Left ventricle myocardium superior (tissue), 1 donor: ENCODE measurements at places on chromosomes 16 and 17. TPM values are rescaled to one million over a fixed set of nuclear protein-coding genes. Genes with fewer than 3 reads are reported as not detected.

GRCh38 chr17:32567511-32567910 lies 80.7 kb downstream of the CDK5R1 start:
- DNase-seq = no peak

DNA sequence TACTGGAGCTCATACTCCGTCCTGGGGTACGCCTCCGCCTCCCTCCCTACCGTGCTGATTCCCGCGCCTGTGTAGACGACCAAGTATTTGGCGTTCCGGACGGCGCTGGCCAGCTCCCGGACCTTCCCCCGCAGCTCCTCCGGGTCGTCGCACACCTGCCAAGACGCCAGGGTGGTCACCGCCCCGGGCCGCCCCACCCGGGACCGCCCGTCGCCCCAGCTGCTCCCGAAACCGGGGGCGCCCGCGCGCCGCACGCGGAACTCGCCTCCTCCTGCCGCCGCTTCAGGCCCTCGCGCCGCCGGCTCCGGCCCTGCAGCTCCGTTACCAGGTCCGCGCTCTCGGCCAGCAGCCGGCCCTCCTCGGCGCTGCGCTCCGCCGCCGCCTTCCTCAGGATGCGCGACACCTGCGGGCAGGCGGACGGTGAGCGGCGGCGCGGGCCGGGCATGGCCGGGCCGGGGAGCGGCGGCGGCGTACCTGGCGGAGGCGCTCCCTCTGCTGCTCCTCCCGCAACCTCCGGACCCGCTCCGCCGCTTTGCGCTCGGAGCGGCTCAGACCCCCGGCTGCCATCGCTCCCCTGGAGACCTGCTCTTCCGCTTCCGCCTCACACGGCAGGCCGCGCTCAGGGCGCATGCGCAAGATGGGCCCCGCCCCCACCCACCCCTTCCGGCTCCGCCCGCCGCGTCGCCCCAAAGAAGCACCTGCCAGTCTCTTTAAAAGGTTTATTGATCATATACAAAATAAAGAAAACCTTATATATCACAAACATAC lies at the start of gene SIRT7:
Gene SIRT7 (minus strand): TSS at position 612 of the 768 bp plus-strand sequence. CDS start 45 bp downstream, at position 567.
- DNase-seq = peak; percentile 85

DNA sequence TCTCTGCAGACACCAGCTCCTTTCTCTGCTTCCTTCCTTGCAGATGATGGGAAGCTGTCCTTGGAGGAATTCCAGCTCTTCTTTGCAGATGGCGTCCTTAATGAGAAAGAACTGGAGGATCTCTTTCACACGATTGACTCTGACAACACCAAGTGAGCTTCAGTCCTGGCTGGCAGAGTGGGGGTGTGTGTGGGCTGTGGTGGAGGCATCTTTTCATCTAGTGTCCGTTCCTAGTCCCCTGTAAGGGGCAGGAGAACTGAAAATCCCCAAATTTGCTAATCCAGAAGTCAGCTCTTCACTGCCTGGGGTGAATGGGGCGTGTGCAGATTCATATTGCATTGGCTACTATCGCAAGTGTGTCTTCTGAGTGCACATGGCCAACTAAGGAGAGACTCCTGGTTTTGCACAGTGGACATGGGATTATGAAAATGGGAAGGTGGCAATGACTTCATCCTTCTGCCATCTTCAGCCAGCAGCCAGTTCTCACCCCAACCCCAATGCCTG lies 10.4 kb downstream of the NECAB2 start:
- DNase-seq = peak; percentile 2

GRCh38 chr17:41176744-41177387 lies 1.2 kb downstream of the KRTAP4-2 start:
- no peak for DNase-seq

DNA sequence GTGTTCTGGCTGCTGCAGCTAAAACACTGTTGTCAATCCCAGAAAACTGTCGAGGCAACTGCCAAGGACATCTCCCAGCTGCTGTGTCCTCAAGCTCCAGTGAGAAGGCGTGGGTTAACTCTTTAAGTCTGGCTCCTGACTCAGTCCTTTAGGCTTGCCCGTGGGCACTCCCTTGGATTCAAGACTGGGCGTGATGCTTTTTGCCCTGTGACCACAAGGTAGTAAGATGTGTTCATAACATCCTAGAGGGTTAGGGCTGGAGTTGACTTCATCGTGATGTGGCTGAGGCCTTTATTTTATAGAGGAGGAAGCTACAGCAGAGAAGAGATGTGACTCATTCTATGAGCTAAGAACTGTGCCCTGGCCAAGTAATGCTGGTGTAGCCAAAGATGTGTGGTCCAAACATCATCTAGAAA lies 50.9 kb upstream of the TEKT3 start:
- DNase-seq = peak; percentile 55

ZNF750 gene
- 0.15 TPM for total RNA-seq

SYCE1L gene
- total RNA-seq = 2.1 TPM

NXPH3 gene
- 3.4 TPM for total RNA-seq

GRCh38 chr16:8818504-8819270 lies 21.0 kb downstream of the PMM2 start:
- DNase-seq = no peak

- no peak for DNase-seq
These were observed 1.1 kb downstream of the ATP2A1 start for GRCh38 chr16:28879261-28879840.

GRCh38 chr17:63525190-63525946 lies 2.2 kb downstream of the KCNH6 start:
- no peak for DNase-seq

GRCh38 chr16:57798267-57798810 lies 4.0 kb downstream of the KIFC3 start:
- DNase-seq = no peak

DNA sequence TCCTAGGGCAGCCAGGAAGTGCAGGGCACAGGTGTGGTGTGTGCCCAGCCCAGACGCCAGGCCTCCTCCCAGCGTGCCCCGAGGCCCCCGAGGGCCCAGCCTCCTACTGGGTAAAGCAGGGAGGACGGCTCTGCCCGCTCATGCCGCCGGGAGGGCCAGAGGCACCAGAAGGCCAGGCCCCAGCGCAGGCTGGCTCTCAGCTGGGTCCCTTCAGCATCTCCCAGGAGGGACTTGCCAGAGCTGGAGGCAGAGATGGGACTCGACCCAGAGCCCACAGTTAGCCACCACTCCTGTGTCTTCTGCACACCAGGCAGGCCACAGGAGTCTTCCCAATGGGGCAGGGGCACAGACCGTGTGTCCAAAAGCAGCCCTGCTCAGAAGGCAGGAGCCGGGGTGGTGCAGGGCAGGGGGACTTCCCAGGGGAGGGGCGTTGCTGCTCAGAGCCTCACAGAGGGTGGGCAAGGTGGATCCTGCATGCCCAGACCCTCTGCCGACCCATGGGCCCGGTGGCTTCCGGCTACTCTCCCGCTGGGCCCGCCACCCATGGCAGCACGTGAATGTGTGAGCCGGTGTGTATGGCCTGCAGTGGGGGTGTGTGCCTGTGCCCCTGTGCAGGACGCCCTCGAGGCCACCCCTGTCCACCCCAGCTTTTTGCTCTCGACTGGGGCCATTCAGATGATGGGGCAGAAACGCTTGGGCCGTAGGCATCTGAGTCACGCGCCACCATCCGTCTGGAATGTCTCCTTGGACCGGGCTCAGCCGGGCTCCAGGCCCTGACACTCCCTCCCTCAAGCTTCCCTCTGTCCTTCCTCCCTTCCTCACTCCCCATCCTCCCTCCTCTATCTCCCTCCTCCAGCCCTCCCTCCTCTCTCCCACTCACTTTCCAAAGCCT lies 5.7 kb upstream of the ZNF469 start:
- peak; percentile 19 for DNase-seq

- no peak for DNase-seq
These were observed 232.8 kb downstream of the CCDC182 start for GRCh38 chr17:57512258-57512657.

GRCh38 chr16:89589241-89589926 lies 13.8 kb downstream of the CPNE7 start:
- no peak for DNase-seq

GRCh38 chr17:17892009-17892408 lies 55.2 kb upstream of the SREBF1 start:
- no peak for DNase-seq

MSI2 gene
- total RNA-seq = 90.7 TPM

GRCh38 chr17:50615828-50616227 lies 18.9 kb upstream of the ABCC3 start:
- DNase-seq = no peak

DNA sequence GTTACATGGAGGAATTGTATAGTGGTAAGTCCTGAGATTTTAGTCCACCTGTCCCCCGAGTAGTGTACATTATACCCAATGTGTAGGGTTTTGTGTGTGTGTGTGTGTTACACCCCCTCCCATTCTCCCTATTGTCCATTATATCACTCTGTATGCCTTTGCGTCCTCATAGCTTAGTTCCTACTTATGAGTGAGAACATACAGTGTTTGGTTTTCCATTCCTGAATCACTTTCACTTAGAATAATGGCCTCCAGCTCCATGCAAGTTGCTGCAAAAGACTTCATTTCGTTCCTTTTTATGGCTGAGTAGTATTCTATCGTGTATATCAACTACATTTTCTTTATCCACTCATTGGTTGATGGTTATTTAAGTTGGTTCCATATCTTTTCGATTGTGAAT lies 635 bp upstream of the FA2H start:
- no peak for DNase-seq
